AML-193 (cell line): ENCODE measurements at places on chromosomes 5 and 9.

DNA sequence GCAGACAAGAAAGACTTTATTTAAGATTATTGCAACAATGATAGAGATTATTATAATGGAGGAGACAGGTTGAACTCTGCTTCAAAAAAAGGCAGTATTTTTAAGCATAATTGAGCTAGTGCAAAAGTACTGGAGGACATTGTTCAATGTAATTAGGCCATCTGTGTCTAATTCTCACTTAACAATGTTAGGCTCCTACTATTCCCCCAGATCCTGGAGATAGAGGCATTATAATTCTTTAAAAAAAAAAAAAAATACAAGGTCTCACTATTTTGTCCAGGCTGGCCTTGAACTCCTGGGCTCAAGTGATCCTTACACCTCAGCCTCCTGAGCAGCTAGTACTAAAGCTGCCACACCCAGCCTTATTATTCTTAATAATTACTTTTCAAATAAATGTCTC, 193.4 kb upstream of the NUDT12 start:
- DNase-seq, result no peak

DNA sequence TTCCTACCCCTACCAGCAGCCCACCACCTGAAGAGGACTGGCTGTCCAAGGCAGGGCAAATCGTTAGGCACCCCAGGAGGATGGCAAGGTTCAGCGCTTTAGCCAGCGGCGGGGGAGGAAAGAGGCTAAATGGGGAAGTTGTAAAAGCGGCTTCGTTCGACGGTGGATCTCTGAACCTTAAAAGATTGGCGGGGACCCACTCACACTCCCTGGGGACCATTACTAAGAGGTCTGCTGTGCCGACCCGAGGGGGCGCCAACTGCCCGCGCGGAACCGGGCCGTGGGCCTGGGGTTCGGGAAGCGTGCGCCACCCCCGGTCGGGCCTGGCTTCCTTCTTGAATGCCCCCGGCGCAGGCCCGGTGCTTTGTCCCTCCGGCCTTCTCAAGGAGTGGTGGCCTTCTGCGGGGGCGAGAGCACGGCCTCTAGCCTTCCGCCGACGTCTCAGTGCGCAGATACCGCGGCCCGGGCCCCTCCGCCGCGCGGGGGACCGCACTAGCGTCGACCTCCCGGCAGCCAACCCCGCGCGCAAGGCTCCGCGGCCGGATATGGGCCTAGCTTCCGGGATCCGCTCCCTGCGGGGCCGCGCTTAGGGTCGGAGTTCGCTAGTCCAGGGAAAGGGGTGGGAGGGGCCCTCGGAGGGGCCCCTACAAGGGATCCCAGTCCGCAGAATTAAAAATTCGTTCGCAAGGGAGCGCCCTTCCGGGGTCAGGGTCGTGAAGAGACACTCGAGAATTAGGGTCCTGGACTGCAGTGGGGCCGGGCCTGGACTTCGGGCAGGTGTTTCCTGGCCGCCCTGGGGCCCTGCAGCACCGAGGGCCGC, 10.5 kb downstream of the NR2F1-AS1 start:
- no peak for DNase-seq

DNA sequence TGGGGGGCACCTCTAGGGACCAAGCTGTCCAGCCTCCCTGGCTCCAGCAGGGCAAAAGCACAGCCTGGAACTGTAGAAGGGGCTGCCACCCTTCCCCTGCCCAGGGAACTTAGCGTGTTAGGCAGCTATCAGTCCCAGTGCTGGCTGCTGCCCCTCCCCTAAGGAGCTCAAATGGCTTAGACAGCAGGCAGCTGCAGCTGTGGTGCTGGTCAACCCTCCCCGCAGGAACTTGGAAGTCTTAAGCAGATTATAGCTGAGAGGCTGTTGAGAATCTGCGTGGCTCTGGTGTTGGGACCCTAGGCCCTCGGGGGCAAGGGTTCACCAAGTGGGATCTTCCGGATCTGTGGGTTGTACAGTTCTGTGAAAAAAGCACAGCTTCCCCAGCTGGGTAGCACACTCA, 536.5 kb upstream of the CDH10 start:
- DNase-seq, result no peak

DNA sequence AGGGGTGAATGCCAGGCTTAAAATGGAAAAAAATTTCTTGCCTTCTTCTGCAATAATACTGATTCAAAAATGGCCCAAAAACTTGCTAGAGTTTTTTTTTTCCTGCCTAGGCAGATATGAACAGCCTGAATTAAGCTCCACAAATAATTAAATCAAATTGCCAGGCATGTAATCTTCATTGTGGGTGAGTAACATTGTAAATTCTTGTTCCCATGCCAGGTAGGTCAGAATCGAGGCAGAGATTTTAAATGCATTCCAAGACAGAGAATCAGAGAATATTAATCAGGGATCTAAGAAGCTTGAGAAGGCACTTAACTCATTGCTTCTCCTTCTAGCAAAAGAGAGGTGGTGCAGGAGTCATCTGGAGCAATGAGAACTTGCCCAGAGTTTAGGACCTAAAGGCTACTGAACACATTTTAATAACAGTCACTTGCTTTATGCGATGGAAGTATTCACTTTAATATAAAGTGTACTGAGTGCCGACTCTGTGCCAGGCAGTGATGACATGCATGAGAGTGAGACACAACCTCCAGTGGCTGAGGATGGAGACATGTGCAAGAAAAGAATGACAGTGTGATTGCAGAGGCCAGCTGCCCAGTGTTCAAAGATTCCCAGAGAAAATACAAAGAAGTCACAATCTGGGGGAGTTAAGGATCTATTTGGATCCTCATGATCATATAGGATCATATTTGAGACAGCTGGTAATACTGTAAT, 102.3 kb downstream of the APBA1 start:
- no peak for DNase-seq

DNA sequence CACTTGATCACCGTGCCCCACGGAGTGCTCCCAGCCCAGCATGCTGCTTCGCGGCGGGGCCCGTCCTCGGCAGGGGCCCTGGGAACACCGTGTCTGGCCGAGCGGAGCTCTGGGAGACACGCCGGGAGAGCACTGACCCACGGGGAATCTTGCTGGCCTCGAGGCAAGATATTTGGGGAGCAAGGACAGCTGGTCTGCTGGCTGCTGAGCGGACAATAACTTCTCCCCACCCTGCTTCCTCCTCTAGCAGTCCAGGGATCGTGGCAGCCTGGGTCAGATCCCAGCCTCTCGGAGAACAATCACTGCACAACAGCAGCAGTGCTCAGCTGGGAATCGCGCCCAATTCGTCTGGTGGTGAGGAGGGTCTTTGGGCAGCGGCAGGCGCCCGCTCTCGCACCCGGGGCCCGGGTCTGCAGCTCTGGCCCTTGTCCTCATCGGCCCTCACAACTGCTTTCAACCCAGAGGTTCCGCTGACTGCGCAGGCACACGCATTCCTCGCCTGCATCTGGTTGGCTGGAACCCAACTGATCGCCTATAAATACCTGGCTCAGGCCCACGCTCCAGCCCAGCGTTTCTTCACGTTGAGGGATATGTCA, 43.4 kb downstream of the DBH start:
- no peak for DNase-seq

DNA sequence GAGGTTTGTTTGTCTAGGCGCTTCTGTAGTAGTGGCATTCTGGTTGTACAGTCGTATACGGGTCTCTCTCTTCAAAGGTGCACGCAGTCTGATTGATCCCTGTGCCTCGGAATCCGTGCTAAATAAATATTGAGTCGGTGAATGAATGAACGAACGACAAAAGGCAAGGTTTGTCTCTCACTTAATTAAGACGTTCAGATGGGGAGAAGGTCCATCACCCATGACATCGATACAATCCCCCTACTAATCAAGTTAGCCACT, 500 bp upstream of the CREBRF start:
- DNase-seq, result no peak

DNA sequence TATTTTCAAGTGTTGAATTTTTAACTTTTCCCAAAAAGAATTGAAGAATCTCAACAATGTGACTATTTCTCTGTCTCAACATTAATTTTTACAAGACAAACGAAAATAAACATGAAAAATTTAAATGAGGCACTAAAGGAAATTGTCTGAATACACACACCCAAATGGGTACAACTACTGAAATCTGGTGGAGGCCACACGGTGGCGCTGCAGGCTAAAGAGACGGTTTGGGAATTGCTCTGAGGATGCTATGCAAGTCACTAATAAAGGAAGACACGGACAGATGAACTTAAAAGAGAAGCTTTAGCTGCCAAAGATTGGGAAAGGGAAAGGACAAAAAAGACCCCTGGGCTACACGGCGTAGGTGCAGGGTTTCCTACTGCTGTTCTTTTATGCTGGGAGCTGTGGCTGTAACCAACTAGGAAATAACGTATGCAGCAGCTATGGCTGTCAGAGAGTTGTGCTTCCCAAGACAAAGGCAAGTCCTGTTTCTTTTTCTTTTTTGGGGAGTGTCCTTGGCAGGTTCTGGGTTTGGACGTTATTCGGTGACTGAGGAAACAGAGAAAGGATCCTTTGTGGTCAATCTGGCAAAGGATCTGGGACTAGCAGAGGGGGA, at the start of gene PCDHB10:
TSS of gene PCDHB10 (plus strand) at position 244 of the 616 bp plus-strand sequence. CDS start at position 444, 200 bp downstream.
- DNase-seq, result peak; percentile 49

DNA sequence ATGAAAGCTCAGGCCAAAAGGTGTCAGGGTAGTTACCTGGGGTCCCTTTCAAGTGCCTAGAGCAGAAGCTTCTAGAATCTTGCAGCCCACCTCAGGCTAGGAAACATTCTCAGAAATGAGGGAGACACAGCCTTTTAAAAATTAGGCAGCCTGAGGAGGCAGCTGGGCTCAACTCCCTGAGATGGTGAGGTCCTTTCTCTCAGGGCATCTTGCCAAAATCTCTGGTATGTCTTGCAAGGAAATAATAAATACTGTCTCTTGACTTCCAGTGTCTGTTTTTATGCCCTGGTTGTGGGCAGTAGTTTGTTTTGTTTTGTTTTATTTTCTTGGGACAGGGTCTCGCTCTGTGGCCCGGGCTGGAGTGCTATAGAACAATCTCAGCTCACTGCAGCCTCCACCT, 100.9 kb upstream of the APC start:
- no peak for DNase-seq

DNA sequence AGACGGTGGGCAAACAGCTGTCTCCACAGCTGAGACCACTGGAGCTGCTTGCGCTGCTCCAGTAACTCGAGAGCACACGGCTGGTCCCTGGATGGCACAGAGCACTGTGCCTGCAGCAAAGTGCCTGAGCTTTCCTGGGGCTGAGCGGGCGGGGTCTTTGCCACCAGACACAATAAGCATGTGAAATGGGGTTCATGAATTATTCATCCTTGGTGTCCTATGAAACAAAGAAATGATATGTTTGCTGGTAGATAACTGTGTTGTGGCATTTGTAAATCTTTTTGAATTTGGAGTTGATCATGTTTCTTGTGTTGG, 151.7 kb upstream of the MPDZ start:
- DNase-seq, result no peak

DNA sequence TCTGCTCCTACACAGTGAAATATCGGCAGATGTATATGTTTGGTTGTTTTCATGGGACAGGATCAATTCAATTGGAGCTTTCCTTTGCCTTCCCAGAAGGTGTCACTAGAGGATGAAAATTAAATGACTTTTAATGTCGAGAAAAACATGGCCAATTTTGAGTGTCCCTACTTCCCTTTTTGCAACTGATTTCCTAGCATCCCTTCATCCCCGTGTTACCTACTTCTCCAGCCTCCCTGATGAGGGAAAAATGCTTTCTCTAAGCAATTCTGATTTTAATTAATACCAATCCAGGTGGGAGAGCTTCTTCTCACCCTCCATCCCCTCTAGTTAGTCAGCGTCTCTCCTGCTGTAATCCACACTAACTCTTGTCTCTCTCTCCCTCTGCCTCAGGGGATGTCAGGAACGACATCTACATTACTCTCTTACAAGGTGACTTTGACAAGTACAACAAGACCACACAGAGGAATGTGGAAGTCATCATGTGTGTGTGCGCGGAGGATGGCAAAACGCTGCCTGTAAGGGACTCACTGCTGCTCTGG, 64.9 kb downstream of the DOCK2 start:
- no peak for DNase-seq

- no peak for DNase-seq
These were observed 576.4 kb upstream of the SGCD start for GRCh38 chr5:155750571-155750970.

DNA sequence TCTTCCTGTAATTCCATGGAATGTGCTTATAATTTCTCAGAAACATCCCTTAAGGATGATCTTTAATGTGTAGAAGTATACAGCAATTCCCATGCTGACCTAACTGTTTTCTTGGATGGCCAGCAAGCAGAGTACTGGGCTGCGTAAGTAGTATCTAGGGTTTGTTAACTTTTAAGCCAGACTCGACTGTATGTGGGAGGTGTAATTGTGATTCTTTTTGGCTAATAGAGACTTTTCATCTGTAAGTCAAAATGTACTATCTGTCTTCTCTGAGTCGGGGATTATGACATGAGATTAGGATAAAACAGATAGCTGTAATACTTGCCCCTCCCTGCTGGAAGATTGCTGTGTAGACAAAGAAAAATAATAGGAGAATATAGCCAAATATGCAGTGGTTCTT, 169.3 kb downstream of the SGCD start:
- no peak for DNase-seq

- no peak for DNase-seq
These were observed 545 bp upstream of the CTSV start for GRCh38 chr9:97039514-97039860.

- DNase-seq, result no peak
These were observed 57.2 kb downstream of the ITGA1 start for GRCh38 chr5:52844885-52845284.

GRCh38 chr5:14175381-14175780, 32.2 kb downstream of the TRIO start:
- no peak for DNase-seq

- no peak for DNase-seq
These were observed 795.8 kb downstream of the SEMA5A start for GRCh38 chr5:8750100-8750499.

GRCh38 chr5:159712672-159713071, 203.6 kb upstream of the ADRA1B start:
- no peak for DNase-seq

GRCh38 chr5:127608077-127608660, 40.7 kb upstream of the CTXN3 start:
- no peak for DNase-seq

GRCh38 chr9:92978345-92978875, 31.1 kb downstream of the FGD3 start:
- no peak for DNase-seq

DNA sequence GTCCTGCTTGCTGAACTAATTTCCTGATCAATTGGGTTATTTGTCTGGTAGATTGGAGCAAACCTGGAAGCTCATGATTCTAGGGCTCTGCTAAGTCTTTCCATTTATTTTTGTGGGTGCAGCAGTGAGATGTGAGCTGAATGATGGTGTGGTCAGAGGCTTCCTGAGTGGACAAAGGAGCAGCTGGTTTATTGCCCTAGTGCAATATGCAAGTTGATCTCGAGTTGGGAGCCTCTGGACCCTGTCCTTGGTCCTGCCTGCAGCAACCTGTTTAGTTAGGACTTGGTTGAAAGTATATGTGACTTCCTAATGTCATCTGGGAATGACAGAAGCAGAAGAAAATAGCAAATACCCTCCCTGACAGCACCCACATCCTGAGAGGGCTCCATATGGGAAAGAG, 4.2 kb upstream of the UNC5A start:
- peak; percentile 8 for DNase-seq

DNA sequence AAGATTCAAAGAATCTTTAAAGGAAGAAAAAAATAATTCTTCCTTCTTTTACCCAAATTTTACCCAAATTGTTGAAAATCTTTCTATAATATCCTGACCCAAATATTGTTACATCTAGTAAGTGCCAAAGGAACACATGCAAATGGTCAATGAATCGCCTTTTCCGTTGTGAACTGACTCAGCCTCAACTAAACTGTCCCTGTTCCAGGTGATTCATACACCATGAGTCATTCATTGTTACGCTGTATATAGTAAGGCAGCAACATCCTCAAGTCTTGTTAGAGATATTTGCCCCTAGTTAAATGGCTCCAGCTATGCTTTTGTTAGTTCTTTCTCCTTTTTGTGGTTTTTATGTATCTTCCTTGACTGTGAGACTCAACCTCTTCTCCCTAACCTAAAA, 9.7 kb downstream of the PTGER4 start:
- DNase-seq, result peak; percentile 61
